ENCODE measurements at places on chromosomes 7 and 10.

DNA sequence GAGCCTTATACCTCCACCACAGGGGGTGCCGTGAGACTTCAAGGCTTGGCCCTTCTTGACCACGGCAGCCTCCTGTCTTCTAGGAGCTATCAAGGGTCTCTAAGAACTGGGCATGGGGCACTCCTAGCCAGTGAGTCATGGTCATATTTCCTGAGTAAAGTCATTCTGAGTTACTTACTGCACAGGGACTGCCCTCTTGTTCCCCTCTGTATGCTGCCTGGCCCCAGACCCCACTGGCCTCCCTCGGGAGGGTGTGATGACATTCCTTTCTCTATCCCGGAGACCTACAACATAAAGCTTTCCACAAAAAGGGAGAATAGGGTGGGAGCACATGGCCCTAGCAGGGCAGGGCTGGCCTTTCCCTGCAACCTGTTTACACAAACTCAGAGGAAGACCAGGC is 21.4 kb downstream of the DPCD start:
- no peak for DNase-seq

DNA sequence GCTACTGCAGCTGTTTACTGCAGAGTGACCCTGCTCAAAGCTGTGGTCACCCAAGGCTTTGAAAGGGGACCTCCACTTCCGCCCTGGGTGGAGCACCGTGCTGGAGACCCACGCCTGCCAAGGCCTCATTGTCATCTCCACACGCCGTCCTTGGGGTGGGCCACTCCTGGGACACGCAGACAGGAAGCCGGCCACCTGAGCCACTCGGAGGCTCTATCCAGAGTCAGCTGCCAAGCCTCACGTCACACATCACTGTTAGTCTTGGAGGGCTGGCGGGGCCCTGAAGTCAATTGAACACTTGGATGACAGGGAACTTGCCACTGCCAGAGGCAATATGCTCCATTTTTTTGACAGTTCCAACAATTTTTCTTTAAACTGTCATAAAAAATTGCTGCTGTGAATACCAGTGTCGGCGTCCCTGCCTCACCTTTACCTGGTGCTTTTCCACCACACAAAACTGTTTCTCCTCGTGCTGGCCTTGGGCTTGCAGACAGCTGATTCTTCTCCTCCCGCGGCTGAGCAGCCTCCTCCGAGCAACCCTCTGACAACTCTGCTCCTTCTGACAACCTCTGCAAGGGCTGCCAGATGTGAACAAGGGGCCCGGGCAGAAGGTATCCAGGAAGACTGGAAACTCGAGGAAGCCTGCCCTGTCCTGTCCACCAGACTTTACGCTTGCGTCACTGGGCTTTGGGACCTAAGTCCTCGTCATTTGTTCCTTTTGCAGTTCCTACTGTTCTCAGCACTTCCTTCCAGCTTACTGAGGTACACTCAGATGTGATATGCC is 81.9 kb downstream of the EGFR start:
- DNase-seq = no peak

GRCh38 chr7:70316745-70317144 is 718.5 kb downstream of the AUTS2 start:
- no peak for DNase-seq

DNA sequence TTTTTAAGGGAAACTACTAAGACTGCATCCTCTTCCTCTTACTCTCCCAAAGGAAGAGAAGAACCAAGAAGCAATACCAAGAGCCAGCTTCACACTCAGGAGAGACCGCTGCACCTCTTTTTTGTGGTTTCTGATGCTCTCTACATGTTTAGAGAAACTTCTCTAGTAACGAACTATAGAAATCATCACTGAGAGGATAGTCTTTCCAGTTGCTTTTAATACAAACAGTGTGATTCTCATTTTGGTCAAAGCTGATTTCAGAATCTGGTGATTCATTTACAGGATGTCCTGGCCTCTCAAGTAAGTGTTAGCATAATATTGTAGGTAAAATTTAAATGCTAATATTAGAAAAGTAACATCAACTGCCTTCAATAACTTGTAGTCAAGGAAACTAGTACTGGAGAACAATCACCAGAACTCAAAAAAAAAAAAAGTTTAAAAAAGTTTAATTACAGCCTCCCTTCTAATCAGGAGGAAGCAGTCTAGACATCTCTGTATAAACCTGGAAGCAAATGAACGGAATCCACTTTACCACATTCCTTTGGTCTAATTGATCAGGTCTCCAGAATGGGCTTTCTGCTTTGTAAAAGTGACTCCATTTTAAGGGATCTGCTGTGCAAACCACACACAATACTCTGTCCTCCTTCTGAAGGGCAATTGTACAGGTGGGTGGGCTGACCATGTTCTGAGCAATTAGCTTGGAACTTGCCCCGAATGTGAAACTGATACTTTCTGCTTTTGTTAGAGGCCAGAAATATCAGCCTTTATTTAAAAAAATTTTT is 3.0 kb downstream of the LAMB1 start:
- peak; percentile 77 for DNase-seq

DNA sequence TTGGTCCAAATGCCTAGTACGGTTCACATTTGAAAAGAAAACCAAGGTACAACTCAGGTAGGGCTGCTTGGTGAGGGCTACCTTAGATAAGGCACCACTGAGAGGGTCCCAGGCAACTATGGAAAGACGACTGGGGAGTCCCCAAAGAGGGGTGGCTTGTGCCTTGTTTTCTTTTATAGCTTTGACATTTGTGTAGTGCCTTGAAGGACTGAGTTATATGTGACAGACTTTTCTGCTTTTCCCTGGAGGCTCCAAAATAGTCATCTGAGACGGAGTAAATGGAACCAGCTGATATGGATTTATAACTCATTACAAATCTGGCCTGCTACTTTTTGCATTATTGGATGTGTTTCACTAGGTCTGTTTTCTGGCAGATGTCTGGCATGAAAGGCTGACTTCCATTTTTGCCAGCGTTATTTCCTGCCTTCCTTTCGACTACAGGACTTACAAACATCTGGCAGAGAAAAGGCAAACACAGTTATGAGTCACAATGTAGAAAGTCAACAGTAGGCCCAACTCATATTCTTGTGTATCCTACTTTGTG is 88.2 kb upstream of the IMMP2L start:
- peak; percentile 3 for DNase-seq

DNA sequence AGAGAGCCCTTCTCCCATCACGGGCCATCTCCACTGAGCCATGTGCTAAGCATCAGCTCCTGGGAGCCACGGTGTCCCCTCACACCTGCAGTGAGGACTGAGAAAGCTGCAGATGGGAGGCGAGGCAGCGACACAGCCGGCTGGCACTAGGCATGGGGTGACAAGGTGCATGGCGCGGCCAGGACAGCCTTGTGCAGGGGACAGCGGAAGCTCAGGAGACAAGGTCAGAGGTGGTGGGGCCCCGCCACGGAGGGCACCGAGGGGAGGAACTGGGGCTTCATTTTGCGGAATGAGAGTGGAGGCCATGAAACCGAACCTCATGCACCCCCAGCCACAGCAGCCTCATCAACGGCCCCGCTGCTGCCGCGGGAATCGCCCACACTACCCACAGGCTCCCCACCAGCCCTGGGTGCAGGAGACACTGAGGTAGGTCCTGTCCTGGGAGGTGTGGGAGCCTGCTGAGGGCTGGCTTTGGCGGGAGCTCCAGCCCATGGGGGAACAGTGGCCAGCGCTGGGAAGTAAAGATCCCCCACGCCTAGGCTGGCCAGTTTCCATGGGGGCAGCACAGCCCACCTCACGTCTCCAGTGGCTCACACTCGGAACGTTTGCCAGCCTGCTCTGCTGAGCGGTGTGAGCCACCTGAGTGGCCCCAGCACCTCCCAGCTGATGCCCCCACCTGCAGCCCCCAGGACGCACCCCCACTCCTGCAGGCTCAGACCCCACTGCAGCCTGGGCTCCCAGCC is 71.2 kb upstream of the INSIG1 start:
- DNase-seq = no peak

DNA sequence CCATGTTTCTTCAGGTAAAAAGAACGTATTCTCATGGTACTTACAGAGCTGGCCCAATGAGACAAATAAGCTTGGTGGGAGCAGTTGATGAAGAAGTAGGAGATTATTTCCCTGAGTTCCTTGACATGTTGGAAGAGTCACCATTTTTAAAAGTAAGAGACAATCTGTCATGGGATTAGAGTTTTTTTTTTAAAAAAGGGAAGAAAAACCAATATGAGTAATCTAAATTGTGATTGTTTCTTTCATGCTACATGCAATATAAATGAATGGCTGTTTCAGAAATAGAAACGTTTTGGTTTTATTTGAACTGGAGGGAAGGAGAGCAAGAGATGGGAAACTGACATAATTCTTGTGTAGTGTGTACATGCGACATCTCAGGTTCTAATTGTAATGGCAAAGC is 32.8 kb downstream of the TMEM60 start:
- DNase-seq = no peak

DNA sequence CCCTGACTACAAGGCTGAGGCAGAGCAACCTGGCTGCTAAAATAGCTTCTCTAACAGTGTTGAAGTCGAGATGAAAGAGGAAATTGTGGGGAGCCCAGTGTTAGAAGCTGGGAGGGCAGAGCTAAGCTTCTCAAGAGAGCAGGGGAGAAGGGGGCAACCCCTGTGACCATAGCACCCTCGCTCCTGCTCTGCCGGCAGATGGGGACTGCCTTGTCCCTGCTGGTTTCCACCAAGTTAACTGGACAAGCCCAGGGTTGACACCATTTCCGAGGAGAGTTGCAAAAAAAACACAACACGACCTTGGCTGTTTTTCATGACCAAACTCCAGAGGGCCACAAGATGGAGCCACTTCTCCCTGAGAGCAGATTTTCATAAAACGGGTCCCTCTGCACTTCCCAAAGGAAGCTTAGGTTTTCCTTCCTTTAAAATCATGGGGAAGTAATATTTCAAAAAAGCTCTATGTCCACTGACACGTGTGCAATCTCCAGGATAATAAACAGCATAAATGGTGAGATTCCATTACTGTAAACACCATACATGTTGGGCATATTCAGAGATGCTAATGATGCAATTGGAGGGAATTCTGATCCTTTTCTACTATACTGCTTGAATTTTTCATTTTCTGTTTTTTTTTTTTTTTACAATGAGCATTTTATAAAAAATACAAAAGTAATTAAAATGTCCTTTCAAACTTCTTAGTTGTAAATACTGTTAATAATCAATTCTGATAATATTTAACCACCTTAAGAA is 140.4 kb downstream of the PIP4K2A start:
- DNase-seq = peak; percentile 19
